ENCODE measurements at places on chromosomes 13 and 19.

GRCh38 chr13:112783135-112783977 lies 93.5 kb downstream of the ATP11A start:
- DNase-seq: no peak

GRCh38 chr19:10723591-10723990 lies 5.7 kb downstream of the DNM2 start:
- no peak for DNase-seq

- no peak for DNase-seq
Measured at GRCh38 chr13:67070306-67070705, 159.8 kb downstream of the PCDH9 start.

DNA sequence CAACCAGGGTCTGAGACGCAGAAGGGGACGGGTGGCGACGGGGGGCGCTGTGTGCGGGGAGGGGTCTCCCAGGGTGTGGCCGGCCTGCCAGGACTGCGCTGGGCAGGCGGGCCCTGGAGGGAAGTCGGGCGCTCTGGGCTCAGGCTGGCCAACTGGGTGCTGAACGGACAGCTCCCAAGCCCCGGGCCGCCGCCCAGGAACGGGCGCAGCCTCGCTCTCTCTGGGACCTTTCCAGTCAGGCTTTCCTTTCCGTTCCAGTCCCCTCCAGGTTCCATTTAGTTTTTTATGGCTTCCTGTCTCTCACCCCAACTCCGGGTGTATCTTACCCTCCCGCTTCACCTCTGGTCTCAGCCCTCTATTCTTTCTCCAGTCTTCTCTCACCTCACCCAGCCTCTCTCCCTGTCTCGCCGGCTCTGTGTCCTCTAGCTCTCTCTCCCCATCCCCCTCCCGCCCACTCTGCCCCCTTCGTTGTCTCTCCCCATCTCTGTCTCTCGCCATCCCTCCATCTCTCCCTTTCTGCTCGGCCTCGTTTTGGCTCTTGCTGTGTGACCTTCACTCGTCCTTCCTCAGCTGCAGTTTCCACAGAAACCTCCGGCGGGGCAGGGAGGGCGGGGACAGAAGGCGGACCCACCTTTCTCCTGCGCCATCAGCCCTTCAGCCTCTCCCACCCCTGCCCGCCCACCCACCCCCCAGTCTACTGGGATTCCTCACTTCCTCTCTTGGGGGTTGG lies 3.3 kb upstream of the ATP1A3 start:
- peak; percentile 38 for DNase-seq

DNA sequence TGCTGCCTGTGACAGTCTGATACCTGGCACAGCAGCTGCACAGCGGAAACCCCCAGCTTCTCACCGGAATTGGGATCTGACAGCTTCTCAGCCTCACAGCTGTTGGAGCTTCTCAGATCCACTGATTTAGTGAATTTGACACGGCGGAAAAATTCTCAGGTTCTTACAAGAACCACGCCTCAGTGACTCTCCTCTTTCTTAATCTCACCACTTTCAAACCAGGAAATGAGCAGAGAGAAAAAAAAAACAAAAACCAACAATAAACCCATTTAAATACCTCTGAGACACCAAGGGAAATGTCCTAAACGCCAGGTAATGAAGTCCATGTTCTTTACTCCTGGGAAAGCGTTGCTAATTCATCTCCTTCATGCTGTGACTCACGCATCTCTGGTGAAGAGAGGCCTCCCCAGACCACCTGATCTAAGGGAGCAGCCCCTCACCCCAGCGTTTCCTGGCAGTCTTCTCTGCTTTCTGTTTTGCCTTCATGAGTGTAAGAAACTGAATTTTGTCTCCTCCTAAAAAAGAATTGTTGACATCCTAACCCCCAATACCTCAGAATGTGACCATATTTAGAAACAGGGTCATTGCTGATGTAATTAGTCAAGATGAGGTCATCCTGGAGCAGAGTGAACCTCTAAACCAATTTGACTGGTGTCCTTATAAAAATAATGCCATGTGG lies 15.9 kb upstream of the IZUMO2 start:
- DNase-seq: no peak

DNA sequence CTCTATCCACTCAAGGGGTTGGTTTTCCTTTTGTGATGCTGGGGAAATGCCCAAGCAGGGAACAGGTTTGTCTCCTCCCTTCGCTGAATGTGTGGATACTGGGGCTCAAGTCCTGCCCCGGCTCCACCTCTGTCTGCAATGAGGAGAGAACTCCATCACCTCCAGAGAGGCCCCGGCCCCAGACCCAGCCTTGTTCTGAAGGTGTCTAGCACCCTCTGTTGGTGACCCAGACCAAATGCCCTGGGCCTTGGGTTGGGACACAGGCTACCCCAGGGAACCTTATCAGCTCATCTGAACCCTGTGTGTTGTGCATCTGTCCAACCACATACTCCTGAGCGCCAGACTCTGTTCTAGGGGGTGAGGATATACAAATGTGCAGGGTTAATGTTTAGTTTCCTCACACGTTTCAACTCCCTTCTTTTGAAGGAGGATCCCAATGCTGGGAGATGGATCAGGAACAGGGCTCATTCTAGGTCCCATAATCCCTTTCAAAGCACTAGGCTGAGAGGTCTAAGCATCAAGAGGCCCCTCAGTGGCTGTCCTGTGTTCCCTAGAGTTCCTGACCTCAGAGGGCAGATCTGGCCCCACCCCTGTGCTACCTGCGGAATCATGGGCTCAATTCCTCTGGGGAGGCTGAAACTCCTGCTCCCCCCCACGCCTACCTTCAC lies 112.5 kb upstream of the SLC7A1 start:
- no peak for DNase-seq

GRCh38 chr19:54449701-54450069 lies 686 bp downstream of the LENG8 start:
- DNase-seq: no peak

DNA sequence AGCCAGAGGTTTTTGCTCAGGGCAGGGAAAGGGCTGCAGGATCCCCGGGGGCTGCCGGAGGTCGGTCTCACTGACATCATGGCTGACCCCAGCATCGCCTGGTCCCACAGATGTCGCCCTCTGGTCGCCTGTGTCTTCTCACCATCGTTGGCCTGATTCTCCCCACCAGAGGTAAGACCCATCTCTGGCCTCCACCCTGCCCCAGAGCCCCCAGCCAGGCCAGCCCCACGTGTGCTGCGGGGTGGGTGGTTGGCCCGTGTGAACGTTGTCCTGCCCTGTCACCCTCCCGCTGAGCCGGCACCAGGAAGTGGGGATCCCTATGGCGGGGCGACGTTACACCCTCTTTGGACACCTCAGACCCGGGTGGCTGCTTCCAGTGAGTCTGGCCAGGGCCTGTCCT lies 906 bp downstream of the FXYD5 start:
- no peak for DNase-seq

DNA sequence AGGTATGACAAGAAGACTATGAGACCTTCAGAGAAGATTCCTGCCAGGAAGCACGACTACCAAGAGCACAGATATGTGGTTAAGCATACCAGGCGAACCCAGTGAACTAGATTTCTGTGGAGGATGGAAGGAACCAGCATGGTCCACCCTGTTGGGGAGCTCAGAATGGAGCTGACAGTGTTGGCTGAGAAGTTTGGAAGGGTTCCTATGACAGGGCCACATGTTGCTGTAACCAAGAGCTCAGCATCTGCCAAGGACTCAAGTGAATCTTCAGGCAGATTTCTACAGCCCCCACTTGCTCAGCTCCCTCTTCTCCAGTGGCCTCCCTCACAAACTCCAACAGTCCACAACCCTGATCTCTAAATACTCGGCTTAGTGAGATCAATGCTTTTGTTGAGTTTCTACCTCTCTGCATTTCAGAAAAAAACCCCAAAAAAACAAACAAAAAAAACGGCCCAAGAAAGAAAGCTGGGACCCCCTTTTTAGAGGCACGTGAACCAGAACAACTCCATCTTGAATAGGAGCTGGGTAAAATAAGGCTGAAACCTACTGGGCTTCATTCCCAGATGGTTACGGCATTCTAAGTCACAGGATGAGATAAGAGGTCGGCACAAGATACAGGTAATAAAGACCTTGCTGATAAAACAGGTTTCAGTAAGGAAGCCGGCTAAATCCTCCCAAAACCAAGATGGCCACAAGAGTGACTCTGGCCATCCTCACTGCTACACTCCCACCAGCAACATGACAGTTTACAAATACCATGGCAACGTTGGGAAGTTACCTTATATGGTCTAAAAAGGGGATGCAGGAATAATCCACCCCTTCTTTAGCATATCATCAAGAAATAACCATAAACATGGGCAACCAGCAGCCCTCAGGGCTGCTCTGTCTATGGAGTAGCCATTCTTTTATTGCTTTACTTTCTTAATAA lies 691.1 kb downstream of the UQCRFS1 start:
- no peak for DNase-seq

- DNase-seq: no peak
Measured at GRCh38 chr13:109372666-109373065, 413.7 kb downstream of the IRS2 start.

DNA sequence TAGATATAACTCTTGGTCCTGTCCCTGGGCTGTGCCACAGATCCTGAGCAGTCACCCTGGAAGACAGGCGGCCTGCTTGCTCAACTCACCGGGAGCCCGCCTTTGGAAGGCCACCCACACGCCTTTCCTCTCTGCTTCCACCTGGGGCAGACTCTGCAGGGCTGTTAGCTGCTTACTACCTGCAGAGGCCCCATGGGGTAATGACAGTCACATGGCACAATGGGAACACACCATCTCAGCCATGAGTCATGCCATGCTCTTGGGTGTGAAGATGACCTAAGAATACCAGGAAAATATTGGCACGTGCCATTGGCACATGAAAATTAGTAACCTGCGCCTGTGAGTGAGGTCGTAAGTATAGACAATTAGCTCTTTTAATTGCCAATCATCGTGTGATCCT lies 108.6 kb downstream of the COL4A2 start:
- DNase-seq: peak; percentile 34

DNA sequence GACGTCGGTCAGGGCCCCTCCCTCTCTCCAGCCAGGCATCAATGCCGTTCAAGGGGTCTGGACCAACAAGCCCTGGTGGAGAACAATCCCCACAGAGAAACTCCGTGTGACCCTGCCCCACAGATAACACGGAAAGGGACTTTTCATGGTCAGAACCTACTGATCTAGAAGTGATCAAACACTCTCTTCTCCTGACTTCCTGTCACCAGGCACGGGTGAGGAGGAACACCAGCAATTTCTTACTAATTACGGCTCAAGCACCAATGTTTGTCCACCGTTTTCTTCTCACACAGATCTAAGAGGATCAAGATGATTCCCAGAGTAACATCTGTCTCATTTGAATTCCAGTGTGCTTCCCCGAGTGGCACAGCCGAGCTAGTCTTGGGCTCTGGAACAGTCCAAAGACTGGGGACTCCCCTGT lies 11.8 kb downstream of the RASA3 start:
- no peak for DNase-seq

DNA sequence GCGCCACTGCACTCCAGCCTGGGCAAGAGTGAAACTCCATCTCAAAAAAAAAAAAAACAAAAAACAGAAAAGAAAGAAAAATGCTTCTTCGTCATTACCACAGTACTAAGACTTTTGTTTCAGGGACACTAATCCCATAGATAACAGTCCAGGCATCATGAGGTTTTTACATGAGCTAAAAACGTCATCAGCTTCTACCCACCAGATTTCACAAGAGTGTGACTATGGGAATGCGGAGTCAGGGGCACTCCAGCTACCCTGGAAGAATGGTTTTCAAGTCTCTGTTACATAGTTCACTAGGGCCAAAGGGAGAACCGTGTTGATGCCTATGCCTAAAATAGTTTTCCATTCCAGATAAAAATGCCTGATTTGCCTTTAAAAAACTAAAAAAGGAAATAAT lies 33.2 kb downstream of the RAB20 start:
- DNase-seq: no peak

GRCh38 chr19:6482343-6482686 lies 728 bp upstream of the DENND1C start:
- no peak for DNase-seq

- peak; percentile 47 for DNase-seq
Measured at GRCh38 chr19:55082020-55082851, 6.6 kb downstream of the EPS8L1 start.

GRCh38 chr19:19145684-19146608 lies 7.7 kb upstream of the TMEM161A start:
- DNase-seq: peak; percentile 76

- DNase-seq: no peak
Measured at GRCh38 chr13:104466016-104466415, 1399.8 kb upstream of the SLC10A2 start.

GRCh38 chr19:7904074-7905020 lies 670 bp downstream of the MAP2K7 start:
- no peak for DNase-seq

DNA sequence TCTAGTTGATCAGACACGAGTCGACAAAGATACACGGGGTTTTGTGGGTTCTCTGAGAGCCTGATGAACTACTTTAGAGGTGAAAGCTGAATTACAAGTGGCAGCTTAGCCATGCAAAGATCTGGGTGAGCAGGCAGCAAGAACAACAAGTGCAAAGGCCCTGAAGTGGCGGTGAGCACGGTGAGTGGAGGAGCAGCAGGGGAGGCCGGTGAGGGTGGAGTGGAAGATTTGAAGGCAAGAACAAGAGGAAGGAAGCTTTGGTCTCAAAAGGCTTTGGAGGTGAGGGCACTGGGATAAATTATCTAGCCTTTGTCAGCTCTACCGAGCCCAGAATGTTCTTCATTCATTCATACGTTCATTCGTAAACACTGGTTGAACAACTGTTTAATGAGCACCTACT lies 1.4 kb downstream of the ZNF865 start:
- DNase-seq: no peak

DNA sequence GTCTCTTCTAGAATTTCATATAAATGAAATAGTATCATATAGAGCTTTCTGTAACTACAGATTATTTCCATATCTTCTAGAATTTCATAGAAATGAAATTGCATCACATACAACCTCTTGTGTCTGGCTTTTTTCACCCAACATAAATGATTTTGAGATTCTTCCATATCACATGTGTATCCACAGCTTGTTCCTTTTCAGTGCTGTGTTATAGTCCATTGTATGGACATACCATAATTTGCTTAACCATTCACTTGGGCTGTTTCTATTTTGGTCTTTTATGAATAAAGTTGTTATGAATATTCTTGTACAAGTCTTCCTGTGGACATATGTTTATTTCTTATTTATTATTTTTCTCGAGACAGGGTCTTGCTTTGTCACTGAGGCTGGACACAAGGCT lies 11.7 kb downstream of the TPRX1 start:
- no peak for DNase-seq

DNA sequence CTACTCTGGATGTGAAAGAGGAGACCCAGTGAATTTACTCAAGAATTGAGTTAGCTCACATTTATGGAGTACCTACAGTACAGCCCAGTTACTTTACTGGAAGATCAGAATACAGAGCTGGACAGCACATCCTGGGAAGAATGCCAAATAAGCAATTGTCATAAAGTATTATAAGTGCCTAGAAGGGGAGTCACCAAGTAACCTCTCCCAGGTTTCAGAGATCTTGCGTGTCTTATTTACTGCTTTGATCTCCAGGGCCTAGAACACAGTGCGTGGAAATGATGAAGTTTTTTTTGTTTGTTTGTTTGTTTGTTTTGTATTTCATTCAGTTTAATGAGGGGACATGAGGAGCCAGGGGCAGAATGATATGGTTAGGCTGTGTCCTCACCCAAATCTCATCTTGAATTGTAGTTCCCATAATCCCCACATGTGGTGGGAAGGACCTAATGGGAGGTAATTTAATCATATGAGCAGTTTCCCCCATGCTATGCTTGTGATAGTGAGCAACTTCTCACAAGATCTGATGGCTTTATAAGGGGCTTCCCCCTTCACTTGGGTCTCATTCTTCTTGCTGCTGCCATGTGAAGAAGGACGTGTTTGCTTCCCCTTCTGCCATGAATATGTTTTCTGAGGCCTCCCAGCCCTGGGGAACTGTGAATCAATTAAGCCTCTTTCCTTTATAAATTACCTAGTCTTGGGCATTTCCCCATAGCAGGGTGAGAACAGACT lies 5.2 kb downstream of the GARRE1 start:
- DNase-seq: no peak

GRCh38 chr13:53017433-53017970 lies 11.1 kb upstream of the OLFM4 start:
- no peak for DNase-seq
